ENCODE measurements at places on chromosomes 7 and 10.
A peak's percentile ranks its signal among the peaks of the same experiment; 100 is the strongest.

- DNase-seq, result peak; percentile 6
Measured at GRCh38 chr10:127757033-127757432, 20.0 kb downstream of the FOXI2 start.

DNA sequence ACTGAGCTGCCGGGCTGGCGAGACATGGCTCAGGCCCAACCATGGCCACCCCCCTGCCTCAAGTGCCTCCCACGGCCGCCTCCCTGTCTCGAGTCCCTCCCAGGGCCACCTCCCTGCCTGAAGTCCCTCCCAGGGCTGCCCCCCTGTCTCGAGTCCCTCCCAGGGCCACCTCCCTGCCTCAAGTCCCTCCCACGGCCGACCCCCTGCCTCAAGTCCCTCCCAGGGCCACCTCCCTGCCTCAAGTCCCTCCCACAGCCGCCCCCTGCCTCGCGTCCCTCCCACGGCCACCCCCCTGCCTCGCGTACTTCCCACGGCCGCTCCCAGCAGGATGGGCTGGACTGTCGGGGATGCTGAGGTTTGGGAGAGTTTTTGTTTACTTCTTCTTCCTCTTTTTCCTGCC, 462.5 kb downstream of the PTPRN2 start:
- no peak for DNase-seq

- DNase-seq, result no peak
Measured at GRCh38 chr7:10908600-10908999, 65.1 kb upstream of the PHF14 start.

DNA sequence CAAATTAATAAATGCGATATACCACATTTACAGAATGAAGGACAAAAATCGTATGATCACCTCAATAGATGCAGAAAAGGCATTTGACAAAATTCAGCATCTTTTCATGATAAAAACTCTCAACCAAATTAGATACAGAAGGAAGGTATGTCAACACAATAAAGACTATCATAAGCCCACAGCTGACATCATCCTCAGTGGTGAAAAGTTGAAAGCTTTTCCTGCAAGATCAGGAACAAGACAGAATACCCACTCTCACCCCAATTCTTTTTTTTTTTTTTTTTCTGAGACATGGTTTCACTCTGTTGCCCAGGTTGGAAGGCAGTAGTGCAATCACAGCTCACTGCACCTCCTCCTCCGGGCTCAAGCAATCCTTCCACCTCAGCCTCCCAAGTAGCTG, 67.2 kb downstream of the TPST1 start:
- DNase-seq, result no peak

GRCh38 chr10:60139798-60140566, 233.6 kb upstream of the CCDC6 start:
- DNase-seq, result no peak

DNA sequence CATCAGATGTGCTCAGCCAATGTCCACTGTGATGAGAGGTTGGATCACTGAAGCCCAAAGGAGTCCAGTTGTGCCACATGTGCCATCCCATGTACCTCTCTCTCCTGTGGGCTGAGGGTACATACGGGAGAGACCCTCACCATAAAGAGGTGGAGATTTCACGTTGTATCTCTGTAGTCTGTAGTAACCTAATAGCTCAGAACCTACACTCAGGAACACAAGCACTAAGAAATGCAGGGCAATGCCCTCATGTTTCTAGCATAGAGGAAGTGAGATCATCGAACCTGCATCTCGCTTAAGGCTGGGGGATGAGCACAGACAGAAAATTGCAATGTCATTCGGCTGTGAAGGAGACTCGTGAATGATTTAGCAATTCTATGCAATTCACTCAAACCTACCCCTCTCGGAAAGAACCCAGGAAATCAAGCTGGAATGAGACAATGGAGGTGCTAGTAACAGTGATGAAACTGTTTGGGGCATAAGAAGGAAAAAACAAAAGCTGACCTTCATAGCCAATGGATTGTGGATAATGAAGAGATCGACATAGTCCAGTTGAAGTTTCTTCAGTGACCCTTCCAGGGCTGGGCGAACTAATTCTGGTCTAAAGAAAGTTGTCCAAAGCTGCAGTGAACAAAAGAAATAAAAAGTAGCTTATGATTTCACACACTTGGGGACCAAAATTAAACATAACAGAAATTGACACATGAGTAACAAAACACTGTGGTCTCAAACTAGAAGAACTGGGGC, 80.3 kb upstream of the UCN3 start:
- peak; percentile 83 for DNase-seq

DNA sequence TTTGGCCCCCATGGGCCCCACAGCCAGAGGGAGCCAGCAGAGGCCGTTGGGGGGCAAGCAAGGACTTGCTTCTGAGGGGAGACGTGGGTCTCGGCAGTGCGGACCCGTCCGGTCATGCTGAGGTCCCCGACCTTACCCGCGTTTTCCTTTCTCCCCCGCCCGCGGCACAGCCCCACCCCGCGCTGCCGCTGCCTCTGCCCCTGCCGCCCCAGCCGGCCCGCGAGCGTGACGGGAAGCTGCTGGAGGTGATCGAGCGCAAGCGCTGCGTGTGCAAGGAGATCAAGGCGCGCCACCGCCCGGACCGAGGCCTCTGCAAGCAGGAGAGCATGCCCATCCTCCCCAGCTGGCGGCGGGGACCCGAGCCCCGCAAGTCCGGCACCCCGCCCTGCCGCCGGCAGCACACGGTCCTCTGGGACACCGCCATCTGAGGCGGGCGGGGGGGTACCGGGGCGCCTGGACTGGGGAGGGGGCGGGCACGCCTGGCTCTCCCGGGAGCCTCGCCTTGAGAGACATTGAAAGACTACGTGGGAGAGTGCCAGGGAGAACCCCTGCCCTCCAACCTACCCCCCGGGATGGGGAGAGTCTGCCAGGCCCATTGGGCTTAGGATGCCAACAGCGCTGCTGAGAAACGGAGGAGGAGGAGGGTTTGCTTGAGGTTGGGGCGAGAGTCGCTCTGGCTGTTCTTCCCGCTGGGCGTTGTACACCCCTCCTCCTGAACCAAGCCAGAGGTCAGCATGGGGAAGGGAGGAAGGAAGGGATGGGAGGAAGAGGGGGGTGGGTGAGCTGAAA, 9.9 kb downstream of the NYAP1 start:
- peak; percentile 82 for DNase-seq

- DNase-seq, result no peak
Measured at GRCh38 chr10:29186221-29186620, 102.6 kb upstream of the LYZL1 start.

- DNase-seq, result no peak
Measured at GRCh38 chr7:55223023-55223422, 142.1 kb upstream of the LANCL2 start.

- DNase-seq, result no peak
Measured at GRCh38 chr7:155610633-155611193, 33.7 kb upstream of the RBM33 start.

- DNase-seq, result no peak
Measured at GRCh38 chr10:118273662-118274061, 68.5 kb downstream of the FAM204A start.

- DNase-seq, result no peak
Measured at GRCh38 chr10:85767891-85768290, 598.7 kb downstream of the GRID1 start.

GRCh38 chr10:89952751-89953150, 251.4 kb downstream of the KIF20B start:
- DNase-seq, result no peak

DNA sequence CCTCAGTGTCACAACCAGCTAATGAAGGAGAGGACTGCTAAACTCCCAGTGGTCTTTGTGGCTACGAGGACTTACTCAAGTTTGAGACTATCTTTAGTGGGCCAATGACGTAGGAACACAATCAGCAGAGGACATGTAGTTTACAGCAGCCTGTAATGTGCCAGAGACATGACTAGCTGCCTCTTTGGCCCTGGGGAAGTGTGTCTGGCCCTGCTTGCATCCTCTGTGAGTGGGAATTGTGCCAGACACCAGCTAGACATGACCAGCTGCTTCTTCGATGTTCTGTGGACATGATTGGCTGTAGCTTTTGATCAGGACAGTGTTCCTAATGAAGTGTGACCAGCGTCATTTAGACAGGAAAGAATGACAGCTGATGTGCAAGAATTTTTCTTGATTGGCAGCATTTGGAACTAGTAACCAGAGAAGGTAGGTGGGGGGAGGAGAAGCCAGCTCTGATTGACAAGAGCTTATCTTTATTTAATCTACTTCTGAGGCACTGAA, 141.7 kb downstream of the AUTS2 start:
- DNase-seq, result no peak

GRCh38 chr10:132456881-132457280, 59.9 kb downstream of the PWWP2B start:
- no peak for DNase-seq

DNA sequence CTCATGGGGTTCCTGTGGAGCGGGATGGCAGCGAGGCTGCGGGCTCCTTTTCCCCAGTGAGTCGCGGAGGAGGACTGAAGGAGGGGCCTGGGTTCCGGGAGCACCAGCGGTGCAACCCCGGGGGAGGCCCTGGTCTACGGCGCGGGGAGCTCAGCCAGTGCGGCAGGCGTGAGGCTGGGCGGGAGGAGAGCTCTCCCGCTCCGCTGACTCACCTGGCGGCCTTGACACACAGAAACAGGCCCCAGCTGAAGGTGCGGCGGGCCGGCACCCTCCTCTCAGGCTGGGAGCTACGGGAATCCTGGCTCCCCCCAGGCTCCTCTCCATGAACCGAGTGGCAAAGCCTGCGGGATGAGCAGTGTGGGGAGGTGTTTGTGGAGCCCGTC, 6.8 kb upstream of the NOM1 start:
- no peak for DNase-seq

DNA sequence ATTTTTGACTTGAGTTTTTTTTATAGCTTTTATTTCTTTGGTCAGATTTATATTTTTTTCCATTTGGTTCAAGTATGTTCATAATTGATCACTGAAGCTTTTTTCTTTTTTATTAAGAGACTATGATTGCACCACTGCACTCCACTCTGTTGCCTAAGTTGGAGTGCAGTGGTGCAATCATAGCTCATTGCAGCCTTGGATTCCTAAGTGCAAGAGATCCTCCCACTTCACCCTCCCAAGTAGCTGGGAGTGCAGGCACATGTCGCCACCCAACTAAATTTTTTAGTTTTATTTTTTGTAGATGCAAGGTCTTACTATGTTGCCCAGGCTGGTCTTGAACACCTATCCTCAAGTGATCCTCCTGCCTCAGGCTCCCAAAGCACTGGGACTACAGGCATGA, 97.7 kb upstream of the KIF5B start:
- no peak for DNase-seq

DNA sequence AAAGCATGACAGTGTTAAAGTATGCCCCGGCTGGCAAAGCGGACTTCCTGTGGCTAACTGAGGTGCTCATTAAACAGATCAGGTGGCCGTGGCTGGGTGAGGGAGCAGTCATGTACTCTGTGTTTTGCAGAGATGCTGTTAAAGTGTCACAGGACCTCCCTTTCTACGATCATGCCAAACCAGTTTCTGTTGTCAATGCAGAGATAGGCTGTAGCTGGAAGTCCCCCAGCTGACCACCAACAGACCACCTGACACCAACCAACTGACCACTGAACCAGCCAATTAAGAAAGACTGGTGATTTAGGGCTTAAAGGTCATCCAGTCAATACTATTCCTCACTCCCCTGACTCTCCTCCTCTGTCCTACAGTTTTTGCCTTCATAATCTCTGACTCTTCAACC, 431.1 kb upstream of the LRGUK start:
- DNase-seq, result no peak

GRCh38 chr10:101358706-101359300, 4.8 kb downstream of the BTRC start:
- DNase-seq, result no peak

All from erythroblast (primary cell).